NCI-H1417 treated with DMSO at 0.1 percent for 48 hours (cell line): ENCODE measurements at places on chromosomes 6 and 20.

DNA sequence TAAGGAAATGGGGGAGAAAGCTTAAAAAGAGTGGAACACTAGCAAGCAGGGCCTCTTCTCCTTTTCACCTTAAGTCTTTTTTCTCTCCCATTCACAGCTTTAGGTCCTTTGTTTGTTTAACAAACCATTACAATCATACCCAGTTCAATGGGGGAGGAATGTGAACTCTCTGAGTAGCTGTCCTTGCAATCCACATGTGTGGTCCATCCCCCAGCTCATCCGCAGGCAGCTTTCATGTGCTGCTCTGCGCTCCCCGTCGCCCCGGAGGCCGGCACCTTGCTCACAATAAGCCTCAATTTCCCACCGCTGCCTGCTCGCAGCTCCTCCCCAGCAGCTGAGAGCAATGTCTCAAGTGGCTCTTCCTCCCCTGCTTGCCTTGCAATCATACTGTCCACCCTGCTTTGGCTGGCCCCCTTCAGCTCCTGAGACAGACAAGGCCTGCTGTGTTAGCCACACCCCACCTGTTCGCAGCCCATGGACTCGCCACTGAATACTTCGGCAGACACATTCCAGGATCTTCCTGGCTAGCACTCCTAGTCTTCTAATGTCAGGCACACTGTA lies 49.1 kb downstream of the PLAGL1 start:
- no peak for DNase-seq

DNA sequence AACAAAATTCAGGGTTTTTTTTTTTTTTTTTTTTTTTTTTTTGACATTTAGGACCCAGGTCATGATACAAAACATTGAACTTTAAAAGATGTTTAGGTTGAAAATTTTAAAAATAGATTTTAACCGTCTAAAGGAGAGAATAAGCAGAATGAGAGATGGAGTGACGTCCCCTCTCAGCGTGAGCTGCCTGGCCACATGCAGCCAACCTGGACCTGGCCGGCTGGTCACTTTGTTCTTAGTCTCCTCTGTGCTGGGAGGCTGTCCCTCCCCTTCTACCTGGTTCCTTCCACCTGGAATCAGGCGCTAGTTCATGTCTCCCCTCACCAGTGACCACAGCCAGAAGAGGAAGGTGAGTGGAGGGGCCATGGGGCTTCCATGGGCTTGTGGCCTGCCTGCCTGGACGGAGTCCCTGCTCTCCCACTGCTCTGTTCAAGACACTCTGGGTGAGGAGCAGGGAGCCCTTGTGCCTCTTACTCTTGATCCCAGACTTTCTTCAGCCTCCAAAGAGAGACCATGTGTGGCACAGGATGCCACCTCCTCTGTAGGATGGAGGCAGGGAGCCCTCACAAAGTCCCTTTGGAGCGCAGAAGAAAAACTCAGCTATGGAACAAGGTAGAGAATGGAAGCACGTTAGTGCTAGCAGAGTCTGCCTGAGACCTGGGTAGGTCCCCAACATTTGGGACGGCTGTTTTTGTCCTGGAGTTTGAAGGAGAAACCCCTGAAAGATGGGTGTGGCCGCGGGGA lies 31.7 kb downstream of the IRF4 start:
- no peak for DNase-seq

- DNase-seq: no peak
Measured at GRCh38 chr20:45181639-45182038, 6.9 kb downstream of the PI3 start.

GRCh38 chr6:11769244-11769643 lies 9.4 kb downstream of the ADTRP start:
- no peak for DNase-seq

- DNase-seq: no peak
Measured at GRCh38 chr6:120514544-120514943, 819.7 kb downstream of the TBC1D32 start.
